MV-4-11 (cell line): ENCODE measurements at places on chromosomes 6 and 20.

- no peak for DNase-seq
Observed at GRCh38 chr6:6436946-6437345, 116.5 kb upstream of the F13A1 start.

DNA sequence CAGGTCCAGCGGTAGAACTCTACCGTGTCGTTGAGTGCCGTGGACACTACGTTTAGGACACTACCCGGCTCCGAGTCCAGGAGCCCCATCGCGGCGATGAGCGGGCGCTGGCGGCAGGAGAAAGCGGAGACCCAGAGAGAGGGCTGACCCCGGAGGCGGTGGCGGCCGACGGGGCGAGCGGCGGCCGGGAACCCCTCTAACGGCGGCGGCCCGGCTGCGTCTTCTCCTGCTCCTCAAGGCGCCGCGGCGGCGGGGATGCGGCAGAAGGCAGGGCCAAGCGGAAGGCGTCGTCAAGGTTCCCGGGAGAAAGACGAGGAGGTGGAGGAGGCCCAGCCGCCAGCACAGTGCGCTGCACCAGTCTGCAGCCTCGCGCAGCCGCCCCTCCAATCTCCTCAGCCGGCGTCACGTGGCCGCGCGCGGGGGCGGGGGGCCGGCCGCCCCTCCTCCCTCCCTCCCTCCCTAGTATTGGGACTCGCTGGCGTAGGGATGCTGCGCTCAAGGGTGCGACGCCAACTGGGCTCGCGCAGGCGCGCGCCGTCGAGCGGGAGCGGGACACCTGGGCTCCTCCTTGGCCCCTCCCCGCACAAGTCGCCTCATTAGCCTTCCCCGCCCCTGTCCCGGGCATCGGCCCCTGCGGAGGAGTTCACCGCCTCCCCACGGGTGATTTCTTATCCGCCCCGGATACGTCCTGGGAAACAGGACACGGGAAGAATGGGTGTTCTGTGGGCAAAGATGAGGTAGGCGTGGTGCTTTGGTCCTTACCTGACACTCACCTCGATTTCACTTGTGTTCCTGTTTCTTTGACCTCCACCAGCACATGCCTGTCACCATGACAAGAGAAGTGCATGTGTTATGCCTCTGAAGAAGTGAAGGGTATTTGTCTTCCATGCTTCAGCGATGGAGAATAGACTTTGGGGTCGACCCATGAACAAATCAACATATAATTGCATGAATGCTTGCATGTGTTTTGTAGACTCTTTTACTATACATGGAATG lies at the start of gene ELOVL4:
Gene ELOVL4 (minus strand): TSS at position 363 of the 996 bp plus-strand sequence. CDS start 274 bp downstream, at position 89.
- DNase-seq: no peak

DNA sequence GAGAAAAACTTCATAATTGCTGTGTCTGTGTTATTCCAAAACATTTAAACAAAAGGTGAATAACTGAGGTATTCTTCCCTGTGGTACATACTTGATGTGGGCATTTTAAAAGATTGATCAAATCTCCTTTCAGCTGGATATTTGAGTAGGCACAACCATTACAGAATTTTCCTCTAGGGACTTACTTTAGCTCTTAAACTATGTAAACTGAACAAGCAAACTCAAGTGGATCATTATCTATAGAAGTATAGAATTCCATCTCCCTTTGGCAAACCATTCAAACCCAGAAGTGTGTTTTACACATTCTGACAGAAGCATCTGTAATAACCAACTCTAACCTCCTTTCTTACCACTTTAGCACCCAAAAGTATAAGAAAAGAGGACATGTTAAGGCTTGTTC lies 241.4 kb downstream of the ESR1 start:
- DNase-seq: no peak

- DNase-seq: no peak
Observed at GRCh38 chr20:62666736-62667529, 24.6 kb downstream of the SLCO4A1 start.

- no peak for DNase-seq
Observed at GRCh38 chr6:53377793-53378192, 29.0 kb upstream of the ELOVL5 start.

DNA sequence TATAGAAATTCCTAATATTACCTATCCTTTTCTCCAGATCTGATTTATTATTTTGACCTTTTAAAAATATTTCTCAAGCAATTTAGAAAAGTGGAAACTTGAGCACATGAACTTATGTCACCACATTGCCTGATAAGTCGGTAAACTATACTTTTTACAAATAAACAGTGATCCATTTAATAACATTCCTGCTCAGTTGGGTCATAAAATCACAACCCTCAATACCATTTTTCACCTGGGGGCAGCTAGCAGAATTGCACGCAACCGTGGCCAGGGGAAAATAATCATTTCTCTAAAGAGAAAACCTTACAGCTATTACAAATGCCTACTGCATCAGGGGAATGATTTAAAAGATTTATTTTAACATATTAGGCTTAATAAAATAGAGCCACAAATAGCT lies 614.5 kb downstream of the PHF3 start:
- no peak for DNase-seq

DNA sequence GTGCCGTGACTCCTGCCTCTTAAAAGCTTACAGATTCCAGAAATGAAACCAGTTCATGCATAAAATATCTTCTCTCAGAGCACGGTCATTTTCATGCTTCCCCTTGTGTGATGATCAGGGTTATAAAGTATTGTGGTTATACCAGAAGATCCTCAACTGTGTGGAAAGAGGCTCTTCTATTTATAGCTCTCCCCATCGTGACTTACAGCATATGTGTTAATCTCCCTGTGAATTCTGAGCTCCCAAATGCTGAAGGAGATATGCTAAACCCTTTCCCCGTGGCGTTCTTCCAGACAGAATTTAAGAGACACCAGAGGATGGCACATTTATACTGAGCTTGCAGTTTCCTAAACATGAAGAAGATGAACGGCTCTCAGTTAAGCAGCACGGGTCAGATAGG lies 158.8 kb downstream of the CDH26 start:
- peak; percentile 95 for DNase-seq

DNA sequence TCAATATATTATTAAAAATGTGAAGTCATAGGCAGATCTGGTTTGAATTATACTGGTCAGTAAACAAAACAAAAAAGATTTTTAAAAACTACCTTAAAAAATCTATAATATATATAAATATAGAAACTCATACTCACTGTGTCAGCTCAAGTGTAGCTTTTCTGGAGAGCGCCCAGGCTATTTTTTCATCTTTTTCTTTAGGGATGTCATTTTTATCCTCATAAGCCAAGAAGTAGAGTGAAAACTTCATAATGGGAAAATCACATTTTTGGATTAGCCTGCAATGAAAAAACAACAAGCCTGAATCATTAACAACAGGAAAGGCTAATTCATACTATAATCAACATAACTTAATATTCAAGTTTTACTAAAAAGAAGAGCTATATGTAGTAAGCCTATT lies 18.7 kb downstream of the GLO1 start:
- no peak for DNase-seq

- no peak for DNase-seq
Observed at GRCh38 chr6:122755901-122756300, 23.6 kb upstream of the FABP7 start.

GRCh38 chr6:3918469-3918868 lies 69.3 kb downstream of the FAM50B start:
- no peak for DNase-seq

DNA sequence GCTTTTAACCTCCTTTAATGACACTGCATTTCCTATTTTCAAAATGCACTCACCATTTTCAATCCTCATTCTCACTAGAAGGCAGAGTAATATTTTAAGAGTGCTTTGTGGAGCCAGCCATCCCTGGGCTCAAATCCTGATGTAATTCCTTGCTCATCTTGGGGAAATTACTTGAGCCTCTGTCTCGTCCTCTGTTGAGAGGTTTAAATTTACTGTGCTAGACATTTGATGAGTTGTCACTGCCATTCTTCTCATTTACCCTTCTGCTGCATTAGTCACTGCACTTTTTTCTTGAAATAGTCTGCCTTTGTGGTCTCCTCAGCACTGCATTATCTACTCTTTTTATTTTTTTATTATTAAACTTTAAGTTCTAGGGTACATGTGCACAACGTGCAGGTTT lies 150.0 kb upstream of the HDDC2 start:
- DNase-seq: peak; percentile 33
